HFFc6 (cell line): ENCODE measurements at places on chromosomes 12 and 14. TPM values are rescaled to one million over a fixed set of nuclear protein-coding genes. Genes with fewer than 3 reads are reported as not detected.

The ACRBP gene
- total RNA-seq = not detected in 3 replicates

The AKAP3 gene
- 0.64 to 1.3 TPM (median 1.2 TPM) in 3 replicates for total RNA-seq

The GARIN6 gene
- not detected in 3 replicates for total RNA-seq

The MMP19 gene
- total RNA-seq = 15.2 to 21.9 TPM (median 15.8 TPM) in 3 replicates

The OR11H6 gene
- not detected in 3 replicates for total RNA-seq

- H3K4me3 ChIP-seq = no peak overlapping the region
- H3K36me3 ChIP-seq = no peaks in the 10 kb centered on the region
- H3K4me1 ChIP-seq = peaks cover 8% of the 10 kb centered on the region; the same call in 1 of the 2 replicates
These were observed 103.0 kb upstream of the SFSWAP start for GRCh38 chr12:131607658-131608447.

DNA sequence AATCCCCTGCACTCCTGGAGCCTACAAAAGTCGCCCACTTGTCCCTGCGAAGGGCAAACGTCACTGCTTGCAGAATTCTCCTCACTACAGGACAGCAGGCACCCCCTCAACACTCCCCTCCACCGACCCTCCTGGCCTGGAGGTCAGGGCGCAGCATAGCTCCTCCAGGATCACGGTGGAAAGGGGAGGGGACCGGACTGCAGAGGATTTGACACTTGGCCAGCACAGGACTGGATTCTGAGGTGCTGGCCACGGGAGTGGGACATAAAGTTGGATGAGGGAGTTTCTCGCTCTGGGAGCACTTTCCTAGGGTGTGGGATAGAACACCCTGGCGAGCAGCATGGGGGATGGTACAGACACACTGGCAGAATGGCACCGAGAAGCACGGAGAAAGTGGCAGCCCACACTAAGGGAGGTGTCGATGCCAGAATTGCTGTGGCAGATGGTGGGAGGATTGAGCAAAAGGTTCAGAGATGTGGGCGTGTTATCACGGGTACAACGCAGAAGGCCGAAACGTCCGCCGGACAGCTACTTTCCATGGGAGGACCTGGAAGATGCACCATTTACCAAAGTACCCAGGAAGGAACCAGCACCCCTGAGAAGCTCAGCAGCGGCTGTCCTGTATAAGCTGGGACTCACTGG is 51.4 kb upstream of the DIO3 start:
- no peak overlapping the region for H3K27ac ChIP-seq
- no peak for DNase-seq
- no peaks in the 10 kb centered on the region for H3K4me1 ChIP-seq
- H3K36me3 ChIP-seq = no peaks in the 10 kb centered on the region
- no peak overlapping the region for H3K4me3 ChIP-seq
- peaks cover 19% of the 10 kb centered on the region for H3K27me3 ChIP-seq
